ENCODE measurements at places on chromosomes 2 and 18.

DNA sequence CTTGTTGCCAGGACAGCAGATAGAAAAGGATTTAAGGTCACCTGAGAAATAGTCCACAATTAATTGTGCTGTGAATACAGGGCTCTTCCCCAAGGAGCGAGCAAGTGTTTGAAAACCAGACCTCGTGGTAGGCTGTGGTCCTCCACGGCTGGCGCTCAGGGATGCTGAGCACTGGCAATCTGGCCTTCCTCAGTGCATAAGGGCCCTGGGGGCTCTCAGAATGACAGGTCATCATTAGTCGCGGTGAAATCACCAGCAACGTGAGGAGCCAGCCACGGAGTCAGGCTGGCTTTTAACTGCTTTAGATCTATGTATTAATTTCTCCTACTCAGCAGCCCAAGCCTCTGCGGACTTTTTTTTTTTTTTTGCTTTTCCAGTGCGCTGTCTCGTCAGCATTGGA is 148.5 kb downstream of the FHOD3 start:
- DNase-seq = no peak

DNA sequence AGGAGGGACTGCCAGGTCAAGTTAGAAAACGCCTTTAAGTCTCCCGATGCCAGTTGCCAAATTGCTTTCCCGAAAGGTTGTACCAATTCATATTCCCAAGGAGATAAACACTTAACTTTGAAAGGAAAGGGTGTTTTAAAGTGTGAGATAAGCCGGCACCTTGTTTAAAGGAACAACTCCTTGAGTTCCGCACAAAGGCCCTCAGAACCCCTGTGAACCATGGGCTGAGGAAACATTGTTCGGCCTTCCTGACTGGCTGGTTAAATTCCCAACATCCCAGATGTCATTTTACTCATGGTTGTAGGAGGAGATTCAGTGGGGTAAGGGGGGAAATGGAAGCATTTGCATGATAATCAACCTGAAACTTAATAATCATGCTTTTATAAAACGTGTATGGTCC is 126.6 kb downstream of the BCL11A start:
- no peak for DNase-seq

DNA sequence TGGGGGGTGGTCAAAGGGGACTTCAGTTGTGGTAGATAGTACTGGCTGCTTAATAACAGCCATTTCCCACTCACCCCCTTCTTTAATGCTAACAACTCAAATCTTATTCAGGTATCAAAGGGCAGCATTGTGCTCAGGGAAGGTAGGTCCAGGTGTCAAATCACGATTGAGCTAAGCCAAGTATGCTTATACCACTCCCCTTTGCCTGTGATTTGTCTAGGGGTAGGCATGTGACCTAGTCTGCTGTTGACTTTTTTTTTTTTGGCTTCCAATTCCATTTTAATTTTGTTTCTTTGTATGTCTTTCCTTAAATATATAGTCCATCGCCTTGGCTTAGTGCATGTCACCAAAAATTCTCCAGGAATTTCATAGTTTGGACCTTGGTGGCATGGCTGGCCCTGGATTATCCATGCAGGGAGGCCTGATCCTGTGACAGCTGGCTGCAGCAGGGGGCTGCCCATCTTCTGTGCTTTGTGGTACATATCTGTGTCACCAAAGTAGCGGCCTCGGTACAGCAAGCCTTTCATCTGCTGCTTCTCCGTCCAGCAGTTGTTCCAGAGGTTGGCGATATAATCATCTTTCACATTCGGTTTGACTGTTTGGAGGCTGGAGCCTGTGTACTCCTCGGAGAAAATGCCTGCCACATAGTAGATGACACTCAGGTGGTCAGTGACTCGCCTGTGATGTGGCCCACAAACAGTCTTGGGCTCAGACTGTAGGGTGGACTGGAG is 68.1 kb upstream of the SPRED2 start:
- no peak for DNase-seq

DNA sequence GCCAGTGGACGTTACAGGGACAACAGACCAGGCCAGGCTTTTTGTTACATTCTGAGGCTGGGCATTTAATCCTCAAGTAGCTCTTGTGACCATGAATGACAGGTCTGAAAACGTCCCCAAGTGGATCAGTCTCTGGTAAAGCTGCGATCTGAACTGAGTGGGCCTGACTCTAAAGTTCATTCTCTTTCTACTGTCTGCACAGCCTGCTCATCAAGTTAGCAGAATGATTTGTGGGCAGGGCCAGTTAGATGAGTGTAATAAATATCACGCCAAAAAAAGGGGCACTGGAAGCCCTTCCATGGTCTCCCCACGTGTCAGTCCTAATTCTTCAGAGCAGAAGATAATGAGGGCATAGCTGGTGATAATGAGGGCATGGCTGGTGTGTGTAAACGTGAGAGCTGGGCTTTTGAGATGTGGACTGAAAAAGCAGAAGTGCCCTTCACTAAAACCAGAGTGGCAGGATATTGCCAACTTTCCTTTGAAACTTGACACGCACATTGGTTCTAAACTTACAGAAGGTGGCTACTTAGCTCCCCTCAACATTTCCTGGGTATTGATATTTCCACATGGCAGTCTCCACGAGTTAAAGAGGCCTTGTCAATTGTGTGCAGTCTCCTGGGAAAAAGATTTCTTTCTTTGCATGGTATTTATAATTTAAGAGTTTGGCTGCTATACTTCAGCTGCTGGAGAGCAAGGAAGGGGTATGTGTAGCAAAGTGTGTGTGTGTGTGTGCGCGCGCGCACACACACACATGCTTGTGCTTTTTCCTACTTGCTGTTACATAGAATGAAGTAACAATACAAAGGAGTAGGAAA is 72.7 kb upstream of the LYPD6B start:
- DNase-seq = no peak

DNA sequence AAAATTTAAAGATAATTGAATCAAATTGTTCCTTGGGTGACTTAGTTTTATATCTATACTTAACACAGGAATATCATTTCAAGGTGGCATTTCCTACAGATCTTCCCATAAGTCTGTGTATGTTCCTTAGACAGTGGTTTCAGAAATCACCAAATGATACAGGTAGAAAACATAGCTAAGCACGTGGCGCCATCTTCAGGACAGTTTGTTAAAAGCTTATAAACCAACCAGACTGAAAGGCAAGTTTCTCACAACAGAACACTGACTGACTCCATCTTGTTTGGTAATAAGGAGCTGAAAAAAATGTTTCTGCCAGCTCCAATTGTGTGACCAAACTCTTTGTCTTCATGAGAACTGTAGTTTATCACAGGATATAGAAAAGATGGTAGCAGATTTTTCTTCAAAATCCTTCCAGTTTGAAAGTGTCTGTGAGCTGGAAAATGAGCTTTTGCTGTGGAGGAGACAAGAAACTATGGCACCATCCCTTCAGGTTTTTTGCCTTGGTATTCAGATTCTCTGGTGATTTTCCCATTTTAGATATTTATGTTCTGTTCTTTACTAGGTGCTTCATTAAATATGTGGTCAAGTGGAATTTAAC is 34.8 kb upstream of the NEUROD1 start:
- DNase-seq = peak; percentile 78

DNA sequence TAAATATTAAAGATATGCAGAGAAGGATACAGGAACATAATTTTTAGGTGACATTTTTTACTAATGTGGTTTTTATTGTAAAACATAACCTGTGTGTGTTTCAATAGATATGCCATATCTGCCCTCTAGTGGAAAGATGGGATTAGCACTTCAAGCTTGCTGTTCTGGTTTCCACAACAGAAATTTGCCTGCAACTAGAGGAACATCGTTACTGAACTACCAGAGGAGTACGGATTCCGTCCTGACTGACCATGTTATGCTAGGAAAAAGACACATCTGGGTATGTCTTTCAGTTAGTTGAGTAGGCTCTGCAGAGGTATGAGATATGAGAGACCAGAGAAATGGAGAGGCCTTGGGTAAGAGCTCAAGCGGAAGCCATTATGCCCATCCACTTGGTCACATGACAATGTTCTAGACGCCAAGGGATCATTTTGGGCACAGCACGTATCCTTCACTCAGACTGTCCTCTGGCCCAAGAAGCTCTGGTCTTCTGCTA is 104.9 kb downstream of the MBD2 start:
- no peak for DNase-seq

GRCh38 chr18:48864876-48865275 is 85.9 kb downstream of the SMAD7 start:
- no peak for DNase-seq

DNA sequence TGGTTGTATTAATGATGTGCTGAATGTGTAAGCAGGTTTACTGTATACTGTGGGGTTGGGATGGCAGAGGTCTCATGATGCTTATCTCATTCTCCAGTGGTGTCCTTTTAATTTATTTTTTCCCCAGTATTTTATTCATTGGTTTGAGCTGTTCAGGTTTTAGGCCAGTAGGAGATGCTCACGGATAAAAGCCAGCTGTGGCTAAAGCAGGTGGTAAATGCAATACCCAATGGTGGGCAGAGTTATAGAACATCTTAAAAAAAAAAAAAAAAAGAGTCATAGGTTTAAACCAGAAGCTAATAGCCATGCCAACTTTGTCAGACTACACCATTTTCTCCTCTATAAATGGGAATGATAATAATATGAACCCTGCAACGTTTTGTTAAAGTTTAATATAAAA is 57.8 kb upstream of the NEUROD1 start:
- no peak for DNase-seq

- DNase-seq = no peak
These were observed 28.6 kb upstream of the GALNT5 start for GRCh38 chr2:157228946-157229345.

- no peak for DNase-seq
These were observed 701.6 kb upstream of the ZEB2 start for GRCh38 chr2:145221516-145221915.

- DNase-seq = no peak
These were observed 116.2 kb downstream of the SOCS6 start for GRCh38 chr18:70405052-70405451.

DNA sequence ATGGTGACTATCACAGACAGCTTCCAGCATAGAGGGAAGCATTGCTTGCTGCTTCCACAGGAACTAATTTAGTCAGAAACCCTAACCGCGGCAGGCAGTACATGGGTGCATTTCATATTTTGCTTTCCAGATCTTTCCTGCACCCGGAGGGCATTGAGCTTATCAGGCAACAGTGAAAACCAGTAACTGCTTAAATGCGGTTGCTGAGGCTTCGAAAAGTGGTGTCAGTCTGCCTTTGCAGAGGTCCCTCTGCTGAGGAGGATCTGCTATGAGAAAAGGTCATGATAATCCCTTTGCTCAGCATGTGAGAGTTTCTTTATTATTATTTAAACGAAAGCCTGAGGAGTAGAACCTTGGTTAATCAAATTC is 44.6 kb upstream of the ROCK2 start:
- no peak for DNase-seq

DNA sequence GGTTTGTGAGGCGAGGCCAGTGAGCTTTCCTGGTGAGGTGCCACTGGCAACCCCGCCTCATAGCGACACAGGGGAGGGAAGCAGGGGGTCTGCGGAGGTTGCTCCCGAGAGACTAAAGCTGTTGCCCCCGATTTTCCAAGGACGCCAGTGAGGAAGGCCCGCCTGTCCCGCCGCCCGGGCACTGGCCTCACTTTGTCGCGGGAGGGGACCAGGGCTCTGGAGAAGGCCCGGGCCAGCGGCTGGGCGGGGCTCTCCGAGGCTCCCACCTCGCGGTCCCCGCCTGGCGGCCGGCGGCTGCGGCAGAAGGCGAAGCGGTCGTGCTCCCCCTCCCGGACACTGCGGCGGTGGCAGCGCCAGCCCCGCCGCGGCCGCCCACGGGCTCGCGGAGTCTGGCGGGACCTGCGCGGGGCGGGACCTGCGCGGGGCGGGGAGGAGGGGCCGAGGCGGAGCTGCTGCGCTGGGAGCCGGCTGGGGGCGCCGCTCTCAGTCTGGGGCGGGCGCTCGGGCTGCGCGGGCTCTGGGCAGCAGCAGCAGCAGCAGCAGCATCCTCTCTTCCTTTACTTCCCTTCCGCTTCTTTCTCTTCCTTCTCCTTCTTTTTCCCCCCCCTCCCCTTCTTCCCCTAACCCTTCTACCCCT is at the start of gene MAP2:
Gene MAP2, plus strand, starts transcription at position 486 of the 637 bp plus-strand sequence. CDS start 229,124 bp downstream, outside the sequence.
- DNase-seq = peak; percentile 50

DNA sequence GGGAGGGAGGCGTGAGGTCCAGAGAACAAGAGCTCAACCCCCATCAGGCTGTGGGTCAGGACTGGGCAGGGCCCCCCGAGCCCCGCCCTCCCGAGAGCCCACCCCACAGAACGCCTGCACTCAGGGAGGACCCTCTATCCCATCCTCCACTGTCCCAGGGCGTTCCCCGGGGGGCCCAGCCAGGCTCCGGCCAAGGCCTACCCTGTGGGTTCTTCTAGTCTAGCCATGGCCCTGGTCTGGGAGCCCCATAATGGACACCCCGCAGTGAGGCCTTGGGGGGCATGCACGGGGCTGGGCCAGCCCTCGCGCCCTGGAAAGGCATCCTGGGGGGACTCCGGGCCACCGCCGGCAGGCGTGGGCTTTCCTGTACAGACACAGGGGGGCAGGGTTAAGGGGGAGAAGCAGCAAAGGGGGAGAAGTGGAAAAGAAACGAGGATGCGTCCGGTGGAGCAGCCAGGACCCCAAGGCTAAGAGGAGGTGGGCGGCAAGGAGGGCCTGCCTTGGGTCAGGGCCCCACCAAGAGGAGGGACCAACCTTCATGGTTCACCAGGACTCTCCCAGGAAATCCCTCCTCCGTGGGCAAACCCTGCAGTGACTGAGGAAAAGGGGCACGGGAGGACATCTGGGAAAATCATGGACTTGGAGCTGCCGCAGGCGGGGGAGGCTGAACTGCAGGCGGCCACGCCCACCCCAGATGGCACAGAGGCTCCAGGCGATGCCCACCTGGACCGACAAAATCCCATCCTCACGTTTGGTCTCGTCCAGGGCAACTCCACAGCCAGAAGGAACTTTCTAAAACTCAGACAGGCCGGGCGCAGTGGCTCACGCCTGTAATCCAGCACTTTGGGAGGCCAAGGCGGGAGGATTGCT is 2.7 kb upstream of the CROCC2 start:
- no peak for DNase-seq

DNA sequence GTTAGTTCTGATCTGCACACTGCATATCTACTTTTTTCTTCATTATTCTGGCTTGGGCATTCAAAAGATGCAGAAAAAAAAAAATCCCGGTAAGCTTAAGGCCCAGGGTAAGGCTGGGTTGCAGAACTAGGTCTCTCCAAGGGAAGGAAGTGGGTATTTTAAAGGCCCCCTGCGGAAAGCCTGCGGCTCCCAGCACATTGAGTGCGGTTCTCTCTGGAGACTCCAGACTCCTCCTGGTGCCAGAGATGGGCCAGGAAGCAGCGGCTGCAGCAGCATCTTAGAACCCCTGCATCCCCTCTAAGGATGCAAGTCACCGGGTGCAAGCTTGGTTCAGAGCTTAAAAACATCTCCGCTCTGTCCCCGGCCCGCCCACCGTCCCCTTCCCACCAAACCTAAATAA is 49.5 kb downstream of the TGIF1 start:
- peak; percentile 6 for DNase-seq

- DNase-seq = no peak
These were observed 53.1 kb downstream of the SLC39A10 start for GRCh38 chr2:195709901-195710806.

DNA sequence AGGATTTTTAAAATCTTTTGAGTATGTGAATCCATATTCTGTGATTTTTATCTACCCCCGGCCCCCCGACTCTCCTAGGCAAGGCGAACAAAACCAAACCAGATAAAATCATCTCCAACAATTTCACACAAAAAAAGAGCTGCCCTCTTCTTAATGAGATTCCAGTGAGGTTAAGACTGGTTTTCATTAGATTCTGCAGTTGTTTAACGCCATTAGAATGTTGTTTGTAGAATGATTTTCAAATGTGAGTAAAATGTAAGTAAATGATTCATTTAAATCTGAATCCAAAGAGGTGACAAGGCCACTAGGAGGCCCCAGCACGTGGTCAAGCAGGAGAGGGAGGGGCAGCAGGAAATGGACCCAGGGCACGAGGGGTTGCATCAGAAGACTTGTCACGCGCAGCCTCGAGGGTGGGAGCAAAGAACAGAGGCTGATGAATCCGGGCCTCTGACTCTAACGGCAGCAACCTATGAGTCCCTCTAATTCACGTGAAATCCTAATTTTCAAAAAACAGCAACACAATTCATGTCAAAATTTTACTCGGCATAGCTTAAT is 24.3 kb upstream of the KLHL29 start:
- DNase-seq = no peak

All from CD4-positive, alpha-beta T cell treated with Interleukin-6 for 4 hours (primary cell).